ENCODE measurements at places on chromosomes 11 and 22.

- no peak for DNase-seq
These were observed 465.3 kb upstream of the TENM4 start for GRCh38 chr11:79906164-79906563.

GRCh38 chr11:62732830-62733229 is 4.5 kb downstream of the TTC9C start:
- DNase-seq, result peak; percentile 36

DNA sequence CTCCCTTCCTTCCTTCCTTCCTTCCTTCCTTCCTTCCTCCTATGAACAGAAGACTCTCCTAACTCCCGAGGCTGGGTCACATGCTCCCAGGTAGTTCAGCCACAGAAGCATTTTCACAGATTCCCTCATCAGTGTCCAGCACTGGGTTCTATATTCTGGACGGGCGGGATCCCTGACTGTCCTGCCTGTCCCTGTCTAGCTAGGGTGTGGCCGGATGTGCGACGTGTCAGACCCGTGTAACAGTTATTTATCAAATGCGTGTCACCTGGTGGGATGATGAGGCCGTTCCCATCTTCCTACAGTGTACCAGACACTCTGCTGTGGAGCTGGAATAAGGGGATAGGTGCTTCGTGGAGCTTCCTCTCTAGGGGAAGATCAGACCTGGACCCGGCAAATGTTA is 901.0 kb downstream of the BRD1 start:
- no peak for DNase-seq

- DNase-seq, result no peak
These were observed 51.4 kb upstream of the WNT7B start for GRCh38 chr22:46028106-46028991.

GRCh38 chr11:12200991-12201985 is 90.9 kb downstream of the MICAL2 start:
- peak; percentile 98 for DNase-seq

- DNase-seq, result no peak
These were observed 18.0 kb downstream of the DERL3 start for GRCh38 chr22:23820748-23821211.

DNA sequence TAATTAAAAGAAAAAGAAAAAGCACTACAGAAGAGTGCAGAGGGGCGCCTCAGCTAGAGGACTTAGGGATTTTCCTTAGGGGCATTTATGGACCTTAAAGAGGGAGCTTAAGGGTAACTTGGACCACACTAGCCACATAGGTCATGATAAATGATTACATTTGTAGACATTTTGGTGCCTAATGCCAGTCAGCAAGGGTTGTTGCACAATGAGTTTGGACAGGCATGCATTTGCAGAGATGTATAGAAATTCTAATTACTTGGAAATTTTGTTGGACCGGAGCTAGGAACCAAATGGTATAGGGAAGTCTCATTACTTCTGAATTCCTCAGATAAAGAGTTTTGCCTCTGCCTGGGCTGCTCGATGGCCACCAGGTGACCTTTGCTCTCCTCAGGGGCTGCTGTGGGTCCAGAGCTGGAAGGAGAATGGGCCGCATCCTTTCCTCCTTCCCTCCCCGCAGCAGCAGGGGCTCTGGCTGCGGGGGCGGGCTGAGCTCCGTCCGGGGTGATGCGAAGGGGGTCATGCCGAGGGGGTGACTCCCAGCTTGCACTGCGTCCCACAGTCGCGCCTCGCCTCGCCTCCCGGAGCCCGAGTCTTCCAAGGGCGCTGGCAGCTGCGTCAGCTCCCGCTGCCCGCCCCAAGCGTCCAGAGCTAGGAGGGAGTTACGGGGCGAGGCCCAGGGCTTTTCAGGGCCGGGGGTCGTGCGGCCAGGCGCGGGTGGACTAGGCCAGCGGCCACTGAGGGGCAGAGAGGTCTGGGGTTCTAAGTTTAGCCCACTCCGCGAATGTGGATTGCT is 20.3 kb upstream of the MALAT1 start:
- DNase-seq, result peak; percentile 70

- no peak for DNase-seq
These were observed 105.3 kb upstream of the FGF3 start for GRCh38 chr11:69924308-69925161.

DNA sequence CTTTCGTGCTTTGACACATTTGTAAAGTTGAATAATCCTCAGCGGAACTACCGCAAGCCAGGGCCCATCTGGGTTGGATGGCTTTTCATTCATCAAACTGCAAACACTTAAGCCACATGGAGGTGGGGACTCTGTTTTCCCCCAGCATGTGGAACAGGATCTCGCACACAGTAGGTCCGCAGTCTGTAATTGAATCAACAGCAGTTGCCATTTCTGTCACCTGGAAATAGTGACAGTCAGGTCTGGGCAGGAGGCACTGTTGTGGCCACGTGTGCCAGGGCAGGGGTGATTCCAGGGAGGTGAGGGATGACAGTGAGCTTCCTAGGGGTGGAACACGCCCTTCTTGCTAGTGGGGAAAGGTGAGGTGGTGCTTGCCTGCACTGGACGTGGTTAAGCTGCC is 50.7 kb upstream of the ANO1 start:
- no peak for DNase-seq

GRCh38 chr22:45568213-45568612 is 65.5 kb downstream of the FBLN1 start:
- DNase-seq, result no peak

DNA sequence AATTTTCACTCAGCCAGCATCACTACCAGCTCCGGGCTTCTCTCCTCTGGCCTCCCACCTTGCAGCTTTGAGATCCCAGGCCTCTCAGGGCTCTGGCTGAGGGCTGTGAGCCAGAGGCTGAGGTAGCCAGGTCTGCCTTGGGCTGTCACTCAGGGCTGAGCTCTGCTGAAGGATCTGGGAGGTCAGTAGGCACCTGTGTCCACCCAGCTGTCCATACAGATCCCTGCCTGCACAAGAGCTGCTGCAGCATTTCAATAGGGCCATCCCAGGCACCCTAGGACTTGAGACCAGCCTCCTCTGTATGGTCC is 12.6 kb downstream of the KCNQ1OT1 start:
- DNase-seq, result no peak
